ENCODE measurements at places on chromosomes 7 and 10.

- no peak for DNase-seq
Measured at GRCh38 chr7:98225913-98226614, 14.8 kb downstream of the BHLHA15 start.

DNA sequence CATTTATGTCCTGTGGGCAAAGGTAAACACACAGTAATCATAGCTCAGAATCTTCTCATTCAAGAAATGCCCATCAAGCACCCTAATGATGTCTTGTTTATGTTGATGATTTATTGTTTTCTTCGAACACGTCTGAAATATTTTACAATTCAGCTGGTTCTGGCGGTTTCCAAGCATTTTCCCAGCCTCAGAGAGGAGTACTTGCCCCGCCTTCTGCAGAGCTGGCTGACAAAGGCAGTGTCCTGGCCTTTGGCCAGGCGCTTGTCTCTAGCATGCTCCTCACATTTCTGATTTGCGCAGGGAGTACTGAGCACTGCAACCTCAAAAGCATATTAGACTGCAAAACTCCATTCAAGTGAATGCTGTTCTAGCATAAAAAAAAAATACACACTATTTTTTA, 314.2 kb upstream of the GNAI1 start:
- peak; percentile 97 for DNase-seq

DNA sequence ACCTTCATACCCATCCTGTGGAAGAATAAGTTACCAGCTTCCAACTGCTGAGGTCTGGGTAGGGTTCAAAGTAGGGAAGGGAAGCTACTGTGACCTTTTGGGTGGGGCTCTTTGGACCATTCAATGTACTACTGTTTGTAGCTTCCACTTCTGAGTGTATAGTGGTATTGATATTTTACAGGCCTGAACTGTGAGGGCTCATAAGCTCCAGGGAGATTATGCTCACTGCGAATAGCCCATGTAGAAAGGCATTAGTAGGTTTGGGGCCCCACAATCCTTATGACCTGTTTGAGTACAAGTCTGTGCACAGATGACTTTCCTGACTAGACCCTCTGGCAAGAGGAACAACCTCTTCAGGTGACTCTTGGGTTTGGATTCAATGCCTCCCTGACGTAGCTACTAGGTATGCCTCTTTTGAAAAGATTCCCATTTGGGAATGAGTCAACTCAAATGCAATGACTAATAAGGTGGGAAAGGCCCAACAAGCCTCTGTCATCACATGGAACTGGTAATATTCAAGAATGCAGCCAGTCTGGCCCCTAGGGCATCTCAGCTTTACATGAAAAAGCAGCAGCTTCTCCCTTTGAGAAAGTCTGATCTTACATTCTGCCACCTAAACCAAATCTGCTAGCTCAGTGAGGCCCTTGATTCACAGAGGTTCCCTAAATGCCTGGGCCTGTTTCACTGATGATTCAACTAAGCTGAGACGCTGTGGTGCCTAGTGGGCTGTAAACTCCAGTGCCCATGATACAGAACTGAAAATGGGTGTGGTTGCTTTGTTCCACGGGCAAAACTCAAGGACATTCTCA, 79.8 kb downstream of the ABI1 start:
- DNase-seq, result no peak

DNA sequence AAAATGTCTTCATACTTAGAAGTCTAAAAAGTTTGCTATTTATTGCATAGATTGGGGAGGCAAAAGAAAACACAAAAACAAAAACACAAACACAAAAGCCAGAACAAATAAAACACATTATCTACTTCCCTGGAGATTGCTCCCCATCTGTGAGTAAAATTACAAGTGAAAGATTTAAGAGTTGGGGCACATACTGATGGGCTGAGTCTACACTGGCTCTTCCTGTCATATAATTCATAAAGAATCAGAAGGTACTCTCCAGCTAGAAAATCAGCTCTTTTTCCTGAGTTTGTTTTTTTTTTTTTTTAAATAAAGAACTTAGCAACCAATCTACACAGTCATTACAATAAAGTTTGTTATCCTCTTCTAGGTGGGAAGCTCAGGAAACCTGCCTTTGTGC, 192.4 kb upstream of the LRRN3 start:
- DNase-seq, result no peak

DNA sequence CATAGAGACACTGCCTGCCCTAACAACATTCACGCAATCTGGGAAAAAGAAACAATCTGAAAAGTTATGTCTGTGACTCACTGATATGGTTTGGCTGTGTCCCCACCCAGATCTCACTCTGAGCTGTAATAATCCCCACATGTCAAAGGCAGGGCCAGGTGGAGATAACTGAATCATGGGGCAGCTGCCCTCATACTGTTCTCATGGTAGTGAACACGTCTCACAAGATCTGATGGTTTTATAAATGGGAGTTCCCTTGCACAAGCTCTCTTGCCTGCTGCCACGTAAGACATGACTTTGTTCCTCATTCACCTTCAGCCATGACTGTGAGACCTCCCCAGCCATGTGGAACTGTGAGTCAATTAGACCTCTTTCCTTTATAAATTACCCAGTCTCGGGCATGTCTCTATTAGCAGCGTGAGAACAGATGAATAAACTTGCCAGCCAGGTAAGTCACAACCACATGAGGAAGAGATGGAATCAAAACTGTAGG, 341.5 kb upstream of the AOAH start:
- DNase-seq, result no peak

DNA sequence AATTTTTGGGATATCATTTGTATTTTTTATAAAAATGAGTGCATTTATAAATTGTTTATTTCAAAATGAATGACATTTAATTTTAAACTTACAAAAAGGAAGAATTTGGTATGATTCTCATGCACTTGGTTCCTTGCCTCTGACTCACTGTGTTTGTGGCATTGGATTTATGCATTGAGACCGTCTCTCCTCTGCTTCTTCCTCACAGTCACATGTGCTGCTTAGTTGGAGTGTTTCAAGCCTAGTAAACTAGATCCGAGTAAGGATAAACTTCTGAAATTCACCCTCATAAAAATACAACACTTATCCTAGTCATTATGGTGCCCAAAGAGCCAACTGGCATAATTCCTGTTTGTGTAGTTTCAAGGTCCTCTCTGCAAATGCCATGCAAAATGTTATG, 19.1 kb upstream of the FZD8 start:
- DNase-seq, result no peak

- DNase-seq, result no peak
Measured at GRCh38 chr10:36761121-36761520, 364.3 kb upstream of the ANKRD30A start.

DNA sequence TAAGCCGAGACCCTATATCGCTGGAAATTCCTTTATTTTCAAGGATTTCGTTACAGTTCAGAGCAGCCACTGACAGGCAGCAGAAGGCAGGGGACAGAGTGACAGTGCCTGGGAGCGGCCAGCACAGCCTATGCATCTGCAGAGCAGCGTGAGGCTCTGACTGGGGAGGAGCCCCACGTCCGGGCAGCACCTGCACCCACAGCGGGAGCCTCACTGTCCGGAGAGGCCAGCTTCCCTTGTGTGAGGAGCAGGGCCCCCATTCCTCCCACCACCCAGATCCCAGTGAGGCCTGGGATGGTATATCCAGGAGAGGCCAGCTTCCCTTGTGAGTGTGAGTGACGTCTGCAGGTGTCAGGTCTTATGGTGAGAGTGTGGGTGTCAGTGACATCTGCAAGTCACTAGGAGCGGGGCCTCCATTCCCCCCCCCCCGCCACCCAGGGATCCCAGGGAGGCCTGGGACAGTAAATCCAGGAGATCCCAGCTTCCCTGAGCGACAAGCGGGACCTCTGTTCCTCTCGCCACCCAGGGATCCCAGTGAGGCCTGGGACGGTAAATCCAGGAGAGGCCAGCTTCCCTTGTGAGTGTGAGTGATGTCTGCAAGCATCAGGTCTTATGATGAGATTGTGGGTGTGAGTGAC, 259.1 kb downstream of the PTPRN2 start:
- no peak for DNase-seq

GRCh38 chr10:246431-246830, 111.2 kb downstream of the ZMYND11 start:
- DNase-seq, result no peak

GRCh38 chr7:51455948-51456347, 139.3 kb upstream of the COBL start:
- DNase-seq, result peak; percentile 41

GRCh38 chr7:36208426-36208825, 55.4 kb downstream of the EEPD1 start:
- no peak for DNase-seq

GRCh38 chr7:122442929-122443328, 138.4 kb upstream of the FEZF1 start:
- DNase-seq, result no peak

GRCh38 chr7:150524018-150524417, 9.3 kb downstream of the GIMAP7 start:
- no peak for DNase-seq

- DNase-seq, result no peak
Measured at GRCh38 chr7:102255501-102255900, 31.2 kb upstream of the SH2B2 start.

DNA sequence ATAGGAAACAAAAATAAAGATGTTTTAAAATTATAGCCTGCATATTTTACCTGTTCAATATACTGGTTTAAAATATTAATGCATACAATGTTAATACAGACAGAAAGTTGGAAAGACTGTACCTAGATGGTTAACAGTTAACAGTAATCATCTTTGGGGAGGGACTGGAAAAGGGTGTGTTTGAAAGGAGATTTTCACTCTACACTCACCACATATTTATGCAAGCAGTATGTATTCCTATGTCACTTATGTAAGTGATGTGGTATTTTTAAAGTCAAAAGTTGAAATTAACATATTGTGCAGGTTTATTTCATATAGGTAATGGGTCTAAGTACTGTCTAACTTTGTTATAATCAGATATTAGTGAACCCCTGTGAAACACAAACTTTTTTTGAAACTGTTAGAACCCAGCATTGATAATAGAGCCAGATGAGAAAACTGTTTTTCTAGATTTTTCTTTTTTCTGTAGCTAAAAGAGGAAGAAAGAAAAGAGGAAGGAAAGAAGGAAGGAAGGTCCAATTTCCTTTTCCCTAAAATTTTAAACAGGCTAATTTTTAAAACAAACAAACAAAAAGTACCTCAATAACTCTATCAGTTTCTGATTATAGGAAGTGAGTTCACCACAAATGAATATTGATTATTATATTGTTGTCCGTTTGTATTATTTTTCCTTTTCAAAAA, 9.0 kb upstream of the STARD3NL start:
- no peak for DNase-seq

DNA sequence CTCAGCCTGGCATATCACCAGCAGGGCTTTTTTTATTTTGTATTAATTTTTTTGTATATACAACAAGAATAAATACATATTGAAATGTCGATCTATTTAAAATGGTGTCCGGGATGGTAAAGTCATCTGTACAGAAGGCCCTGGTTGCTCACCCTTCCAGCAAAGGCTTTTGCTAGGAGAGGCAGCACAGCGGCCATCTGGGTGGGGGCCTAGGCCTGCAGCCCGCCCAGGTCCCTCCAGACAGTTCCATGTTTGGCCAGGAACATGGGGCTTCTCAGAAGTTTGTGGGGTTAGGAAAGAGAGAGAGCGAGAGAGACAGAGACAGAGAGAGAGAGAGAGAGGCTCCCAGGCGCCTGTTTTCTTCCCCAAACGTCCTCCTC, 152.6 kb upstream of the LYZL2 start:
- DNase-seq, result no peak

- no peak for DNase-seq
Measured at GRCh38 chr10:120229641-120230040, 227.4 kb upstream of the PLPP4 start.

DNA sequence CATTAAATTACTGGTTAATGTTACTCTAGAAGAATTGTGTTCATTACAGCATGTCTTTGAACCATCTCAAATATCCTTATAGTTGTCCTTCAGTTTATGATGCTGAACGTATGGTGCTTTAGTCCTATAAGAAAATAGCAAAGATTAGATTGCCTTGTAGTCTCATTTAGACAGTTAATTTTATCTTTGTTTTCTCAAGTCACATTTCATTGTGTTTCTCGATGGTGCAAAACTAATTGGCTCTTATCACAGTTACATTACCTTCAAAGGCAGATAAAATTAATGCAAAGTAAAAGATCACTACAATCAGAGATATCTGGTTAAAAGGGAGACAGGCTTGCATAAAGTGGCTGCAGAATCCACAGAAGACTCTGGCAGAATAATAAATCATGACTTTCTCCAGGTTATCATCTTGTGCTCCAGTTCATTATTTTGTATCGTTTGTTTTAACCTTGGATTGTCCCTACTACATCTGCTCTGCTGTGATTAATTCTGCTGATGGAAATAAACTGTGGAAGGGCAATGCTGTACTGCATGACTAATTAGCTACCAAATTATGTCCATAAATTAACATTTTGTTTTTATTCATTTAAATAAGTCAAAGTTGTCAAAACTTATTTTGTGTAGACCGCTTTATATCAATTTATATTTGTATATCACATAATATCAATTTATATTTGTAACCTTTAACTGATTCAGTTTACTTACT, 24.2 kb downstream of the PRPS1L1 start:
- peak; percentile 9 for DNase-seq

DNA sequence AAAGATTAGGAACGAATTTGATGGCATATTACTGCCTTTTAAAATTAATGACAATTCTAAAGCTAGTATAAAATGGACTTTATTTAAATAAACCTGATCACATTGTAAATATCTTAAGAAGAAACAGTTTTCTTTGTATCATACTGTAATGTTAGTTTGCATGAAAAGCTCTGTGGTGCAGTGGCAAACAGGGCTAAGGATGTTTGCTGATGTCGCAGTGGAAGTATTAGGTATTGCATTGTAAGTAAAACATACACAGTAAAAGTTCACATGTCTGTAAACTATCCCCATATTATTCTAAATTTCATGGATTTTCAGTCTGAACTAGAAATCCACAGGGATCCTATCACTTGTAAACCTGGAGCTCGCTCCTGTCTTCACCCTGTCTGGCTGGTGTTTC, 252.6 kb upstream of the ZNF32 start:
- no peak for DNase-seq

GRCh38 chr10:58360412-58361004, 24.7 kb upstream of the TFAM start:
- DNase-seq, result peak; percentile 17

DNA sequence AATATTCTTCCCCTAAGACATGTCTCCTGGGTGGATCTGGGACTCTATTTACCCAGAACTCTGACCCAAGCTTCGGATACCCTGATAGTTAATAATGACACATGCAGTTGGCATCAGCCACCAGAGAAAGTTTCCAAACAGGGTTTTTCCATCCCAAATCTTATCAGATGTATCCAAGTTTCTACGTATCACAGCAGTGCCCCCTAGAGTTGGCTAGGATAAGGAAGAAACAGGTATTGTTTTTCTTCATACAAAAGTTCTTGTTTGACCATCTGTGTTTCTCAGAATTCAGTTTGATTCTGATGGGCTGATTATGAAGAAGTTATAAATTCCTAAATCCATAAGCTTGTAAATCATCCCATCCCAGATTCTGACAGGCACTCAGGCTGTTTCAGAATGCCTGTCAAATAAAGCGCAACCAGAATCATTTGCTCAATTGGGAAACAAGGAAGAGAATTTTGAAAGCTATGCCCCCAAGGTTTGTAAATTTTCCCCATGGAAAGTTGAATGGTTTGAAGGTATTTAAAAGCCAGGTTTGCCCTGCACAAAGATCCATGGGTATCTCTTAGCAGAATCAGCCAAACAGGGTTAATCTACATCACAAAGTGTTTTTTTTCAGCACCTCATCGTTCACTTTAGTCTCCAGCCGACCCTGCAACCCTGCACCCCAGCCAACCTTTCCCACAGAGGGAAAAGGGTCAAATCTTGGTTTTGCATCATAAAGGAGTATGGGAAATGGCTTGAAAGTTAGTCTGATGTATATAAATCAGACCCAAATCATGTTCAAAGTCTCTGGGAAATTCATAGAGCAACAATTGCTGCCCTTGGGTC, 47.4 kb downstream of the NRAP start:
- DNase-seq, result no peak
